ENCODE measurements at places on chromosomes 5 and 9.

- DNase-seq, result no peak
Measured at GRCh38 chr5:179138568-179138925, 78.4 kb downstream of the ZNF354C start.

DNA sequence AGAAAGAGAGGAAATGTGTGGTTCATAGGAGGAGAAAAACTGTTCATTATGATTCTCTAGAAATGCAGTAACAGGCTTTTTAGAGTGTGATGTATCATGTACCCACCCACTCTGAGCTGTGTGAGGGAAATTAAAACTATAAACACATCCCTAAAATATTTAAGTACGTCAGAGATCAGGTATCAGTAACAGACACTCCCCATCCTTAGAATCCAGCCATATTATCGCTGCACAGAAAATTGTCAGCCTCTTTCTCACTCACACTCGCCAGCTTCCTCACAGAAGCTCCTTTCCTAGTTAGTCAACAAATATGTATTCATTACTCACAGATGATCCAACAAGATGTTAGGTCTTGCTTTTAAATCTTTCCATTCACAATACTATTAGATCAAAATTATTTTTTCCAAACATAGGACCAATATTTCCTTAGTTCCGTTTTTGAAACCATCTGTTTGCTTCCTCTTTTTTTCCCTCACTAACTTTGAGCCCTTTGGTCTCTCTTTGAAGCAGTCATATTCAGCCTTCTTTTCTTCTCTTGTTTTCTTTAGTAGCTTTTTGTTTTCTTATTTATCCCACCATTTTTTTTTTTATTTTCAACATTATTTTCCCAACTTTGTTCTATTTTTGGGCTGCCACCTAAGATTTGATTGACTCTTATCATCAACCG, 13.6 kb upstream of the MAST4 start:
- DNase-seq, result no peak

DNA sequence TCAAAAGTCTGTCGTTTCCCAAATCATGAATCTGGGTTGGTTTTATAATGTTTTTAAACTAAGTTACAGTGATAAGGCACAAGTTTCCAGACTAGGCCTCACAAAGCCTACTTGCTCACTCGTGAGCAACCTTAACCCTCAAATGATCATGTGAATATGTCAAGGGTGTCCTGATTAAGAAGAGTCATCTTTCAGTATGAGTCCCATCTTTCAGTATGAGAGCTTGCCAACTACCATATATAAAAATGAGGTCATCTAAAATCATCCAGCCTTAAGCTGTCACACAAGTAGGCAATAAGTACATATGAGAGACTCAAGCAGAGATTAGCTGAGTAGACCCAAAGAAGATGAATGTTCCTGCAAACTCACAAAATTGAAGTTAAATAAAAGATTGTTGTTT, 668.4 kb upstream of the FAM174A start:
- no peak for DNase-seq

- DNase-seq, result no peak
Measured at GRCh38 chr9:136175616-136176197, 29.2 kb downstream of the LHX3 start.

GRCh38 chr9:69831611-69832010, 11.0 kb downstream of the CFAP95 start:
- no peak for DNase-seq

DNA sequence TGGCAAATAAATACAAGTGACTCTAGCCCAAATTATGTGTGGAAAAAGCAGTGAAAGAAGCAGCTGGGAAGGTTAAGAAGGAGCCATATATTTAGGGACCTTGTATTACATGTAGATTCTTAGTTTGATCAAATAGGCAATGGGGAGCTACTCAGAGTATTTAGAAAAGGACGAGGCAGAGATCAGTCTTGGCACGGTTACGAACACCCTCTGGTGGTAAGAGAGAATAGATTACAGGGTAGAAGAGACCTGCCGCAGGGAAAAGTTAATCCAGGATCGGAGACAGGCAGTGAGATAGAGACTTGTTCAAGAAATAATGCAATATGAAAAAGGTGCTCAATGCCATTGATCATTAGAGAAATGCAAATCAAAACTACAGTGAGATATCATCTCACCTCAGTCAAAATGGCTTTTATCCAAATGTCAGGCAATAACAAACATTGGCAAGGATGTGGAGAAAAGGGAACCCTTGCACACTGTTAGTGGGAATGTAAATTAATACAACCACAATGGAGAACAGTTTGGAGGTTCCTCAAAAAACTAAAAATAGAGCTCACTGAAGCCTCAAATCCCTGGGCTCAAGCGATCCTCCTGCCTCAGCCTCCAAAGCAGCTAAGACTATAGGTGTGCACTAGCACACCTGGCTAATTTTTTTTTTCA, 12.0 kb downstream of the INIP start:
- no peak for DNase-seq

- no peak for DNase-seq
Measured at GRCh38 chr9:1490341-1491232, 440.4 kb downstream of the DMRT2 start.

GRCh38 chr9:128643519-128644300, 12.9 kb downstream of the DYNC2I2 start:
- DNase-seq, result no peak

DNA sequence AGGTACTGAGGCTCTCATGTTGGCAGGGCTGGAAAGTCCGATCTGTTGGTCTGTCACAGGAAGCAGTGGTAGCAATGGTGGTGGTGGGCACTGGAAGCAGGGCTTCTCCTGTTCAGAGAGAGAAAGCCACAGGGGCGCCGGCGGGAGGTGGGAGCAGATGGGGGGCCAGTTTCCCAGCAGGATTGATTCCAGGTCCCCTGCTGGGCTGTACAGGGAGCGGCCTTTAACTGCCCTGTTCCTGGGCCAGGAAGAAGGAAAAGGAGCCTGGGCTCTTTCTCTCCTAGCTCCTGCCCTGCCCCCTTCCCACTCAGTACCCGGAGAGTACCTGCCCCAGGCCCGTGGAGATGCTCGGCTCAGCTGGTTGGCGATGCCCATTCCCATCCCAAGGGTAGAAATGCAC, 2.6 kb upstream of the DAB2IP start:
- no peak for DNase-seq

- no peak for DNase-seq
Measured at GRCh38 chr5:4142842-4143241, 547.2 kb downstream of the IRX1 start.

DNA sequence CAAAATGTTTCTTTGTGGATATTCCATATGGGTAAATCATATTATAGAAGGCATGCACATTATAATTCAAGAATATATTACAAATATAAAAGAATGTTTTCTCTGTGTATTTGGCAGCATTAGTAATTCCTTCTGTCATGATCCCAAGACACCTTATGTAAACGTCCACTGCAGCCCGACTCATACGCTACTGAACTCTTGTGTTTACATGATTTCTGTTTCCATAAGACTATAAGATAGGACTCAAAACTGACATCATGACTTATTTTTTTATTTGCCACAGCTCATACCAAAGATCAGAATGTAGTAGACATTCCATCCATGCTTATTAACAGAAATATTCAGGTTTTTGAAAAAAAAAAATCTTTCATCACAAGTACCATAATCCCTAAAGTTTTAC, 234.1 kb downstream of the AP3B1 start:
- no peak for DNase-seq

GRCh38 chr5:140546851-140547507, 483 bp upstream of the EIF4EBP3 start:
- DNase-seq, result no peak

- DNase-seq, result no peak
Measured at GRCh38 chr5:41519801-41520200, 9.4 kb upstream of the PLCXD3 start.

GRCh38 chr9:113363336-113363735, 13.4 kb downstream of the HDHD3 start:
- no peak for DNase-seq

DNA sequence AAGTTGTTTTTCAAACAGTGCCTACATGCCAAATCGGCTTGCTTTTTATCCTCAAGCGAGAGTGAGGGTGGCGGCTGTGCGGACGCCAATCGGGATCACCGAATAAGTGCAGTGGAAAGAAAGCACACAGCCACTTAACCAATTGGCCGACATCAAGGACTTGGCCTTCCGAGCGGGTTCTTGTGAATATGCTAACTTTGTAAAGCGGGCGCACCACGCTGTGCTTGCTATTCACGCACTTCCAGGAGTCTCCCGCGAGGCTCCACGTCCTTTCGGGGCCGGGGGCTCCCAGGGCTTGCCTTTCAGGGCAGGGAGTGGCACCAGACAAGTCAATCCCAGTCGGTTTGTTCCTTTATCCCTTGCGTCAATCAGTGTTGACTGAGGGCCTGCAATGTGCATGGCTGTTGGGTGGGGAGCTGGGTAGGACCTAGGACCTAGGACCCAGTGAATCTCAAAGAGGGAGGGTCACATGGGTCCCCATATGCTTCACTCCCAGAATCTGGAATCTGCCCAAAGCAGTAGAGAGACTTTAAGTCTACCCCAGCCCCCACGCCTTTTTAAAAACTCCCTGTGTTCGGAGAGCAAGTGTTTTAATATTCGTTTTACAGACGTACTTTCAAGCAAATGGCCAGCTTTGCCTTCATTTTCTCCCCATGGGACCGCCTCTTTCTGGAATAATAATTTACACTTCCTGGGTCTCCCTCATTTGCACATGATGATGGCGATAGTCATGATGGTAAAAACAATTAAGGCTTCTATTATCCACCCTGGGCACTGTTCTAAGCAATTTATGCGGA, 2.0 kb upstream of the GCNT4 start:
- DNase-seq, result no peak

DNA sequence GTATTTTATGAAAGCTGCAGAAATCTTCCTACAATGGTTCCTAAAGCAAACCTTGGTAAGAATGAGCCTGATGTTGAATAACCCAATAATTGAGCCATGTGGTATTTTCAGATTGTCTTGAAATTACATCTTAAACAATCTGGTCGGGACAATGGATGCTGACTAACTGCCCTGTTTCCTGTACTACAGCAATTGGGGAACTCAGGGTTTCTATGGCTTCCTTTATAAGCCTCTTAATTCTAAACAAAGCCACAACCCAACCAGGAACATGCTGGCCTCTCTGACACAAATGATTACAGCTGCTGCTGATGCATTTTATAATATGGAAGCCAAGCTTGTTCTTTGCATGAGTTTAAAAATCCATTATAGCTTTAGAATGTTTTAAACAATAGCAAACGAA, 30.2 kb downstream of the PTPN3 start:
- DNase-seq, result no peak

GRCh38 chr5:95620030-95620869, at the start of gene GPR150:
Gene GPR150 (plus strand): TSS chr5:95620087. CDS start chr5:95620276, 189 bp downstream.
- DNase-seq, result peak; percentile 55

DNA sequence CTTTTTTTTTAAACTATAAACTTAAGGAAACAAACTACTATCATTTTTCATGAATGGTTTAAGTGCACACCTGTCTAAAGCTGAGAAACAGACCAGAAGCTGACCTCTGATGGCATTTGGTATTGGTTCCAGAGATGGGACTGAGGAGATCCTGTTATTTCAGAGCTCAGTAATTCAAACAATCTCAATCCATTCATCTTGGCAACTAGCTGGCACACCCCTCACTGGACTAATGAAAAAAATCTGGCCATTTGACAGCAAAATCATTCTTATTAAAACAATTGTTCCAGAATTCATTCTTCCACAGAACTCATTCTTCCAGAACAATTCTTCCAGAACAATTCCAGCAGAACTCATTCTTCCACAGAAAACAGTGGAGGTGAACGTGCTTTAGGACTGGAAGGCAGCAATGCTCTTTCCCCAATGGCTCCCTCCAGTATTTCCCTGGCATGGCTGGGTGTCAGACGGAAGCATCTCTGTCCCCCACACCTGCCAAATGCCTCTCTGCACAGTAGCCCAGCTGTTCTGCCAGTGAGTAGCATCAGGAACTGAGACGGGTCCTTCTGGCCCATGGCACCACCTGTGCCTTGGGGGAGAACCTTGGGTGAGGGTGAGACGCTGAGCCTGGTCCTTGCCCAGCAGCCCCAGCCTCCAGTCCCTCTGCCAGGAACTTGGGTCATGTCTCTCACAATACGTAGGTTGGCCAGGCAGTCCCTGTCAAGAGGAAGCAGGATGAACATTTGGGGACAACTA, 87.5 kb upstream of the EQTN start:
- DNase-seq, result no peak

GRCh38 chr5:174222891-174223290, 177.4 kb downstream of the NSG2 start:
- no peak for DNase-seq

DNA sequence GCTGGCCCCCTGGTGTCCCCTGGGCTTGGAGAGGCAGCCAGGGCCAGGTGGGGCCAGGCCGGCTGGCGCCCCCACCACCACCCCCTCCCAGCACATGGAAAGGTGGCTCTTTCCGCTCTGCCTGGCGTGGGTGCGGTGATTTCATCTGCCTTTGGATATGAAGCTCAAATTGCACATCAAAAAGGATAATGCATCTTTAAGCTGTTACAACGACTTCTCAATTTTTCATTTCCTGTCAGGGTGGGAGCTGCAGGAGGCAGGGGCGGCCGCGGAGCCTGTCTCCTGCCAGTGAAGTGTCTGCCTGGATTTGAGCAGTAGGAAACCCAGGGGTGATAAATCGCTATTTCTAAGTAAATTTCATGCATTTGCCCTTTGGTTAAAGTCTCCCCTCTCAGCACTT, 169.2 kb upstream of the MVB12B start:
- DNase-seq, result no peak

GRCh38 chr9:4721736-4722135, 19.3 kb downstream of the AK3 start:
- no peak for DNase-seq

GRCh38 chr9:130051855-130052254, 1.9 kb upstream of the GPR107 start:
- DNase-seq, result no peak

GRCh38 chr5:176661676-176662075, 14.4 kb downstream of the TSPAN17 start:
- no peak for DNase-seq

- DNase-seq, result no peak
Measured at GRCh38 chr5:31987985-31988710, 186.0 kb downstream of the GOLPH3 start.

- peak; percentile 67 for DNase-seq
Measured at GRCh38 chr9:99824378-99825171, 2.9 kb downstream of the NR4A3 start.

GRCh38 chr9:109315480-109316206, 5.2 kb downstream of the EPB41L4B start:
- DNase-seq, result no peak

DNA sequence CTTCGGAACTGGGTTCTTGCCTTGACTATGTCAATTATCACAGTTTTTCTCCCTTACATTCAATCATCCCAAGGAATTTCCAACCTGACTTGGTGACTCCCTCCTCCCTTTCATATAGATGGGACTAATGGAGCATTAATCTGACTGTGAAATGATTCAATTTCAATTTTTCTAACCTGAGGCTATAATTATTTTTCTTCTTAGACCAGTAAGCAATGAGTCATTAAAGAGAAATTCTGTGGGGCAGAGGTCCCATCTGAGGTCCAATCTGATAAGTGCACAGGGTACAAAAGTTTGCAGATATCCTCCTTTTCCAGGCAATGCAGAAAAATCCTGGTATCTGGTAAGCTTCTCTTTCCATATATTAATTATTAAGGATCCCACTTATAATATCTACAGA, 18.9 kb downstream of the PDE4D start:
- no peak for DNase-seq

All from stimulated activated CD8-positive, alpha-beta memory T cell treated with anti-CD3 and anti-CD28 coated beads, Interleukin-15, amount 100 ng/mL, for 48 hours (primary cell).